Uterine smooth muscle cell (primary cell): ENCODE measurements at places on chromosomes 1 and 21. TPM values are rescaled to one million over a fixed set of nuclear protein-coding genes. Genes with fewer than 3 reads are reported as not detected.

The STXBP3 gene
- 59.9 and 89.6 TPM in 2 replicates for total RNA-seq

The ALDH4A1 gene
- total RNA-seq, result 9.6 and 15.9 TPM in 2 replicates

The ASTN1 gene
- 0.22 and 0.75 TPM in 2 replicates for total RNA-seq

The DIRAS3 gene
- 2.0 and 3.0 TPM in 2 replicates for total RNA-seq

The EXTL2 gene
- 28.8 and 29.9 TPM in 2 replicates for total RNA-seq

The GRIK3 gene
- total RNA-seq, result not detected in 2 replicates

The S100A14 gene
- 0.22 TPM in 1 of 2 replicates, not detected in the other for total RNA-seq

The SYNC gene
- total RNA-seq, result 44.3 and 74.7 TPM in 2 replicates

The NPHS2 gene
- total RNA-seq, result not detected in 2 replicates

The MYOG gene
- total RNA-seq, result not detected in 2 replicates

The FCRL2 gene
- total RNA-seq, result not detected in 2 replicates

The GPR153 gene
- total RNA-seq, result 3.0 and 7.9 TPM in 2 replicates

The HRNR gene
- not detected in 2 replicates for total RNA-seq

The RNU1-4 gene
- total RNA-seq, result under 0.01 and 2,224 TPM in 2 replicates

The AHCTF1 gene
- total RNA-seq, result 32.5 and 41.6 TPM in 2 replicates

The OR14K1 gene
- total RNA-seq, result not detected in 2 replicates

The CLSTN1 gene
- 77.5 and 138 TPM in 2 replicates for total RNA-seq

The CYP4Z1 gene
- total RNA-seq, result not detected in 2 replicates

The ETV3L gene
- total RNA-seq, result not detected in 2 replicates

The PTP4A2 gene
- 366 and 386 TPM in 2 replicates for total RNA-seq

The KCNJ10 gene
- under 0.01 TPM in 1 of 2 replicates, not detected in the other for total RNA-seq

The S100A11 gene
- total RNA-seq, result 42.2 and 59.2 TPM in 2 replicates

The C1orf94 gene
- under 0.01 and 0.12 TPM in 2 replicates for total RNA-seq

The REG4 gene
- total RNA-seq, result not detected in 2 replicates

The ARHGAP29 gene
- 100 and 150 TPM in 2 replicates for total RNA-seq

The SPOCD1 gene
- 71.4 and 85.6 TPM in 2 replicates for total RNA-seq

The NGF gene
- total RNA-seq, result 7.1 and 7.9 TPM in 2 replicates

The S100A8 gene
- total RNA-seq, result not detected in 2 replicates

The LAD1 gene
- not detected in 2 replicates for total RNA-seq

The FMO4 gene
- 1.7 and 4.0 TPM in 2 replicates for total RNA-seq

The OR2T29 gene
- not detected in 2 replicates for total RNA-seq

The AUNIP gene
- 1.7 and 5.6 TPM in 2 replicates for total RNA-seq

The SPRR4 gene
- not detected in 2 replicates for total RNA-seq

The OR6N2 gene
- total RNA-seq, result not detected in 2 replicates

The TMOD4 gene
- total RNA-seq, result 0.22 TPM in 1 of 2 replicates, not detected in the other
